ENCODE measurements at places on chromosomes 3 and 15.
A peak's percentile ranks its signal among the peaks of the same experiment; 100 is the strongest.

DNA sequence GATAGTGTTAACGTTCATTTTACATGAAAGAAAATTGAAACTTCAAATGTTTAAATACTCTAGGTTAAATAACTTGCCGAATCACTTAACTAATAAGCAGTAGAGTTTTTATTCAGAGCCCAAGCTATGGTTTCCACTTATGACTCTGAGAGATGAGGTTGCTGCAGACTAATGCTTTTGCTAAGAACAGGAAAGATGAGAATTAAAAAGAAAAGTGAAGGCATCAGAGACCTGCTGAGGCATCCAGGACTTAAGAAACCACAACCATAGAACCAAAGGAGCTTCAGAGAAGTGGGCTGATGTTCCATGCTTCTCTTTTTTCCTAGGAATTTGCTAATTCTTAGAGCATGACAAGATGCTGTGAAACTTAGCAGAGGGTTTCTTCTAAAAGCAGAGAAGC is 9.5 kb downstream of the HMG20A start:
- no peak for DNase-seq

- no peak for DNase-seq
Observed at GRCh38 chr3:53240989-53241972, 14.5 kb downstream of the TKT start.

GRCh38 chr3:12483410-12483809 is 870 bp upstream of the TSEN2 start:
- DNase-seq = no peak

GRCh38 chr15:51724673-51725072 is 12.8 kb downstream of the LYSMD2 start:
- DNase-seq = no peak

- DNase-seq = no peak
Observed at GRCh38 chr3:186070550-186070949, 38.3 kb downstream of the ETV5 start.

DNA sequence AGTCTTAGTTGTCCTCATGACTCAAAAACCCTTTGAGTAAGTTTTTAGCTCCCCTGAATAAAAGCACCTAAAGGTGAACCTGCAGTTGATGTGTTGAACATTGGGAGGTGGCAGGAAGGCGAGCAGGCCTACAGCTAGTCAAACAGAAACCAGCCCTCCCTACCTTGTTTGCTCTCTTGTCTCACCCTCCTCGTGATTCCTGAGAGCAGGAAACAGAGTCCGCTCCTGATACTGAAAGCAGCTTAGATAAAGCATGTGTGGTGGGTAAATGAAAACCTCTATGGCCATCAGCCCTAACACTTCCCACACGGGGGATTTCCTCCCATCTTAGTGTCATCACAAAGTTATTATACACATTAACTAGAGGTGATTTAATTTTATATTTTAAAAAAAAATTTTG is 21.8 kb upstream of the CLDN18 start:
- DNase-seq = no peak

DNA sequence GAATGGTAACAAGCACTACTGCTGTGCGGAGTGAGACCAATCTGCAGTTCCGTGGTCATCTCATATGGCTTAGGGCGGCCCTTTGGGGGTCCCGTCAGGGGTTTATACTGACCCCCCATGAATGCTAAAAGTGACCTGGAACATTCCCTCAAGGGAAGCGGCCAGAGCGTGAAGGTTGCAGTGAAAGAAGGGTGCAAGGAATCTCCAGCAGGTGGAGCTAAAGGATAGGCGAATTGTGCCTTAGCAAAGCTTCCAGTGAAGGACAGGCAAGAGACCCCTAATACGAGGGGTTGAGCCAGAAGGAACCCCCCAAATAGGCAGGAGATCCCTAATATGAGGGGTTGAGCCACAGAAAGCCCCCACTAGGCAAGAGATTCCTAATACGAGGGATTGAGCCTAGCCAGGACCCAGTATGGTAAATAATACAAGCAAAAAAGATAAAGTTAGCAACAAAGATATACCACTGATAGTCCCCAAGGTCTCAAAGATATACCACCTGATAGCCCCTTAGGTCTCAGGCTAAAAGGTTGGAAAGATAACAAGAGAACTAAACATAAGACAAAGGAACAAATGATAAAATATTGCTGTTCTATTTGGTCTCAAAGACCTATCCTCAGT is 32.8 kb downstream of the ZNF589 start:
- peak; percentile 67 for DNase-seq

DNA sequence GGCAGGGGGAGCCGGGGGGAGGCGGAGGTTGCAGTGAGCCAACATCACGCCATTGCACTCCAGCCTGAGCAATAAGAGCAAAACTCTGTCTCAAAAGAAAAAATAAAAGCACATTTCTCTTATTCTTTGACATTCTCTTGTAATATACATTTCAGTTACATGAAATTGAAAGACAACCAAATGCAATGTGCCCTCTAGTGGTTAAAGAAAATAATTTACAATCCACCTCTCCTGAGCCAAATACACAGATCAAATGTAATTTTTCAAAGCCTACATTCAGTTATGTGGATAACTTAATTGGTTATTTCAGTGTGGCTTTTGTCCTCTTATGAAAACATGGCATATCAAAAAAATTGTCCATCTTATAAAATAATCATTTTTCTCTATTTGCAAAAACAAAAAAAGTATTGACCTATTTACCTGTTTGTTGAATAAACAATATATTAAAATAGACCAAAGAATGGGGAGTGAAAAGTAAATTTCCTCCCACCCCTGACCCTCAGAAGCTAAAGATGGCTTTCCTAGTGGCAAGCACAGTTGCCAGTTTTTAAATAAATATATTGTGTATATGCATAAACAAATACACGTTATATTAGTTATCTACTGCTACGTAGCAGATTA is 14.2 kb upstream of the U2SURP start:
- no peak for DNase-seq

- DNase-seq = no peak
Observed at GRCh38 chr3:23580096-23580713, 225.6 kb upstream of the UBE2E1 start.

- no peak for DNase-seq
Observed at GRCh38 chr3:43695443-43695842, 4.7 kb downstream of the ABHD5 start.

DNA sequence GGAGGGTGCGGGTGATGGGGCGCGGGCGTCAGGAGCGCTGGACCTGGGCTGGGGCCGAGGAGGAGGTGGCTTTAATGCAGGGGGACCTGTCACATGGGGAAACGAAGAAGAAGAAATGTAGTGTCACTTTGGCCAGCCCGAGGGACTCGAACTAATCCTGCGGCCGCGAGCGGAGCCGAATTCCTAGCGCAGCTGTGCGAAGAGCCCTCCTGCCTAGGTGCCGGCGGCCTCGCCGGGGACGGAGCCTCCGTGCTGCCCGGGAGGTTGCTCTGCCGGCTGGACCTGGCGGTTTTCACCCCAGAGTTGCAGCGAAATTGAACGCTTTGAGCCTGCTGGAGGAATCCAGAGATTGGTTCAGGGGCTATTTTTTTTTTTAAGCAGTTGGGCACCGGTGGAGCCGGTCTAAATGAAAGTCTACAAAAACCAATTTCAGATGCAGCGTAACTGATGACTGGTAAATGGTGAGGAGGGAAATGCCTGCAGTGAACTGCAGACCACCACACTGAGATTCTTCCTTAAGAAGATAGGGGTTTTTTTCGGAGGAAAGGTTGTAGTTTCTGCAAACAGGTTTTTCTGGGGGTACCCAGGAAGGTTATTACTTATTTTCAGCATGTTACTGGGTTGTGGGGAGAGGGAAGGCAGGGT is 662 bp downstream of the TMEM108 start:
- DNase-seq = no peak

DNA sequence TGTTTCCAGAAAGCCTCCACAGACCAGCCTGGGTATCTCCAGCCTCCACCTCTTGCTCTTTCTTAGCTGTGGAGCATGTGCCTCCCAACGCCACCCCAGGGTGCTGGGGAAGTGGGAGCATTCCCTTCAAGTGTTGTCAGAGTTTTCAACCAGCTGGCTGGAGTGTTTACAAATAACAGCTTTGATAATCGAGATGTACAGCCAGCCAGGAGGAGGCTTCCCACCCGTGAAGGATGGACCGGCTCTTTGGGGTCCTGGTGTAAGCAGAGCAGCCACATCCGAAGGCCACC is 8.5 kb upstream of the OXTR start:
- DNase-seq = no peak

DNA sequence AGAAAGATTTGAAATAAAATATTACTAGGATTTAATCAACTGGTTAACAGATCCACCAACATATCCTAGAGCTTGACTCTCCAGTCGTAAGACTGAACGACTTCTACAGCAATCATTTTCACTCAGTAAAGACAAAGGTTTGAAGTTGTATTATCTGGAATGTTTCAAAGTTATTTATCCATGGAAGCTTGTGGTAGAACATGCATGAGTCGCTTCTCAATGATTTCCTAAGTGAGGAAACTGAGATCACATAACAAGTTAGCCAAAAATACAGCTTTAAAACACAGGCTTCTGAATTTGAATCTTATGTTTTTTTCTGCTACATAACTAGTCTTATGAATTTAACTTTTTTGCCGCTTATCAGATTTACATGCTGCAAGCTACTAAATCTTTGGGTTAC is 241.8 kb downstream of the FOXP1 start:
- DNase-seq = no peak

- DNase-seq = no peak
Observed at GRCh38 chr15:66017000-66017399, 147.7 kb downstream of the RAB11A start.

- DNase-seq = no peak
Observed at GRCh38 chr3:128282380-128283196, 129.3 kb downstream of the EEFSEC start.

DNA sequence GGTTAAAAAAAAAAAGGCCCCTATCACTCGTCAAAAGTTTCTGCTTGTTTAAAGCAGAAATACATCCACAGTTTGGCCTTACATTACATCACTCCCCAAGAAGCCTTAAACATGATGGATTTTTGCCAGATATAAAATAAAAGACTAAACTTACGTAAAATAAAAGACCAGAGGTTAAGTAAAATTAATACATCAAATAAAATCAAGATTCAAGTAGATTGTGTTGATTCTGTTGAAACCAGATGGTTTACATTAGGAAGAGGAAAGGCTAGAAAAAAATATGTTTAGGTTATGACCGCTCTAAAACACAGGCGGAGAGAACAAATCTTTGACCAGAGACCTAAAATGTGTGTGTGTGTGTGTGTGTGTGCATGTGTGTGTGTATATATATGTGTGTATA is 104.1 kb downstream of the DUT start:
- no peak for DNase-seq

GRCh38 chr15:92586966-92587365 is 68.6 kb downstream of the FAM174B start:
- no peak for DNase-seq

DNA sequence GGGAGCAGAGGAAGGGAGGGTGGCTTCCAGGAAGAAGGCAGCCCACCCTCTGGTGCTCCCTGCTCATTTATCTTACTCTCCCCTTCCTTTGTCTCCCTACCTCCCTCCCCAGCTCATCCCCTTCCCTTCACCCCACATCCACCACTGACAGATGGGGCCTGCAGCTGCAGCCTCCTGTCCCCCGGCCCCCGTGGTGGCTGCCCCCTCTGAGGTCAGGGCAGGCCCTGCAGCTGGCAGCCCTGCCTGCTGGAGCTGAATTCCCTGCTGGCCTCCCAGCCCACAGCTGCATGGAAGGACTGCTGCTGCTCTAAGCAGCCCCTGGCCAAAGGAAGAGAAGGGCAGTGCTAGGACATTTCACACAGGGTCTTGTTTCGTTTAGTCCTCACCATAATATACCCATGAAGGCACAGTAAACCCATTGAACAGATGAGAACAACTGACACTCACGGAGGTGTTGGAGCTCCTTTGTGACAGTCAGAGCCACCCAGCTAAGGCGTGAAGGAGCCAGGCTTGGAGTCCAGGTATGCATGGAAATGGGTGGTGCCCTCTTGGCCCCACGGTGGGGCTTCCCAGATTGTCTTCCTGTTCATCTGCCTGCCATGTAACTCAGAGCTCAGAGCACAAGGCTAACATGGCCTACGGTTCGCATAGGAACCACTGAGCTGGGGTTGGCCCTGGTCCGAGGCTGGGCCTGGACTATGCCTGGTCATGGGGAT is 121.7 kb upstream of the PRR20G start:
- DNase-seq = no peak

DNA sequence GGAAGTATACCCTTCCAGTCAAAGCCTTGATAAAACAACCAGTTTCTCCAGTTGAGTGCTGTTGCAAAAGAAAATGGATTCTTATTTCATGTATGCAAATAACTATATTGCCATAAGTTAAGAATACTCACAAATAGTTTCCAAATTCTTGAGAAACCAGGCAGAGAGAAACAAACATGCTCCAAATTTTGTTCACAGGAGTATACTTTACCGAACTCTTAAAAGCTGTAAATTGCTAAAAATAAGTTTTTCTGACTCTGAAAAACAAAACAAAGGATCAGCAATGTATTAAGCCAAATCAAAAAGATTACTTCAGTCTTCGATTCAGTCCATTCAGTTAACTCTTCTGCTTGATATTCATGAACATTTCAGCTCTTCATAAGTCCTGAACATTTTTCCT is 646.5 kb downstream of the MCTP2 start:
- no peak for DNase-seq

DNA sequence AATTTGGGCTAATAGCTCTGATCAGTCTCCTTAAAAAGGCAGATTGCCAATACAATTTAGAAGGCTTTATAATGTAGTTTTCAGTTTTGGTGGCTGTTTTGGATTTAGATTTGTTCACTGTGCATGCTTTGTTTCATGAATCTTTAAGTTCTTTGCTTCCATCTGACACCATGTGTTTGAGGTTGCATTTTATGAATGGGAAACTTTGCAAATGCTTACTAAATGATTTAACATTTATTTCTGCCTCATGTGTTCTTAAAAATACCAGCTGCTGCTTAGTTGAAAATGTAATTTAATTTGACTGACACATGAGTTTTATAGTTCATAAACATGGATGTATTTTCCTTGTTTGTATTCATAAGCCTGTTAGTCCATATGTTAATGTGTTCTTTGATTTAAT is 78.6 kb downstream of the RNF13 start:
- DNase-seq = no peak

DNA sequence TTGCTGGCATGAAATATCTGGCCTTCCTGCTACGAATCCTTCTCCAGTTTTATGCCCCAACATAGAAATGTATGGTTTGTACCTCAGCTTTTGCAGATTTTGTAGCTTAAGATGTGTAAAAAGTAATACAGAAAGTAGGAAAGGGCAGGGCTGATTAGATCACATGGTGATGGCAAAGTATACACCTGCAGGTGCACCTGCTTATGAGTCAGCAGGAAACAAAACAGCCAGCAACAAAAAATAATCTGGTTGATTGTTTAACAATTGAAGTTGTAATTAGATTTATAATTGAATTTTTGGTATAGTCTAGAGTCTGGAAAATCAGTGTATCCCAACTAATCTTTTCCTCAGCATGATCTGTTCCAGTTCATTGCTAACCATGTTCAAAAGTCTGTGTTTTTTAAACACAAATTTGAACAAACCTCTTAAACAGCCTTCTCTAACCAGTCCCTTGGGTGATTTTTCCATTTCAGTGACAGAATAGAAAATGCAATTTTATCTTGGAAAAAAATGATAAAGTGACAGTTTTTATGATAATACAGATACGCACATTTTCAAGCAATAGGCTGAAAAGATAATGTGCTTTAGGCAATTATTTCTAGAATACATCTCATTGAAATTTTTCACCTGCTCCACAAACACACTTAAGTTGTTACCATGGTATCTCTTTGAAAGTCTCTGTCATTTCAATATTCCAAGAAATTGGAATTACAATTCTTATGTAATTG is 477.4 kb downstream of the NAALADL2 start:
- DNase-seq = no peak

GRCh38 chr15:100875495-100875894 is 4.1 kb upstream of the ALDH1A3 start:
- DNase-seq = no peak

Data from stimulated activated naive CD4-positive, alpha-beta T cell (primary cell).